Stimulated activated CD4-positive, alpha-beta T cell treated with anti-CD3 and anti-CD28 coated beads, Interleukin-15, amount 100 ng/mL, for 48 hours (primary cell): ENCODE measurements at places on chromosomes 6 and 20.

- DNase-seq = no peak
Observed at GRCh38 chr20:37457921-37458320, 63.1 kb upstream of the NNAT start.

DNA sequence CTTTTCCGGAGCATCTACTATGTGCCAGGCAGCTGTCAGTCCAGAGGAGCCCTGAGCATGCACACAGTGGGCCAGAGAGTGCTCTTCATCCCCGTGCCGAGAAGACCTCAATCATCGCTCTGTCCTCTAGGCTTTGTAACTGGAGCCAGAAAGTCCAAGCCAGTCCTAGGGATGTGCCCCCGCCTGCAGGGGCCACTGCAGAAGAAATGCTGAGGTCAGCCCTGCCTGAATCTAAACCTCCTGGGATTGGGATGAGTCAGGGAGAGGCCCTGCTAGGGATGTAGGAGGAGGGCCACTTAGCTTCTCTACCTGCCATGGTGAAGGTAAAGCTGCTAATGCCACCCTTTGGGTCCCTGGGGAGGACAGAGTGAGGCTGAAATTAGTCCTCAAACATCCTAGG is 146.8 kb downstream of the CDC5L start:
- DNase-seq = no peak

DNA sequence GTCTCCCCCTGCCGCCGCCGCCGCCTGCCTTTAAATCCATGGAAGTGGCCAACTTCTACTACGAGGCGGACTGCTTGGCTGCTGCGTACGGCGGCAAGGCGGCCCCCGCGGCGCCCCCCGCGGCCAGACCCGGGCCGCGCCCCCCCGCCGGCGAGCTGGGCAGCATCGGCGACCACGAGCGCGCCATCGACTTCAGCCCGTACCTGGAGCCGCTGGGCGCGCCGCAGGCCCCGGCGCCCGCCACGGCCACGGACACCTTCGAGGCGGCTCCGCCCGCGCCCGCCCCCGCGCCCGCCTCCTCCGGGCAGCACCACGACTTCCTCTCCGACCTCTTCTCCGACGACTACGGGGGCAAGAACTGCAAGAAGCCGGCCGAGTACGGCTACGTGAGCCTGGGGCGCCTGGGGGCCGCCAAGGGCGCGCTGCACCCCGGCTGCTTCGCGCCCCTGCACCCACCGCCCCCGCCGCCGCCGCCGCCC is 474 bp downstream of the CEBPB start:
- peak; percentile 30 for DNase-seq

DNA sequence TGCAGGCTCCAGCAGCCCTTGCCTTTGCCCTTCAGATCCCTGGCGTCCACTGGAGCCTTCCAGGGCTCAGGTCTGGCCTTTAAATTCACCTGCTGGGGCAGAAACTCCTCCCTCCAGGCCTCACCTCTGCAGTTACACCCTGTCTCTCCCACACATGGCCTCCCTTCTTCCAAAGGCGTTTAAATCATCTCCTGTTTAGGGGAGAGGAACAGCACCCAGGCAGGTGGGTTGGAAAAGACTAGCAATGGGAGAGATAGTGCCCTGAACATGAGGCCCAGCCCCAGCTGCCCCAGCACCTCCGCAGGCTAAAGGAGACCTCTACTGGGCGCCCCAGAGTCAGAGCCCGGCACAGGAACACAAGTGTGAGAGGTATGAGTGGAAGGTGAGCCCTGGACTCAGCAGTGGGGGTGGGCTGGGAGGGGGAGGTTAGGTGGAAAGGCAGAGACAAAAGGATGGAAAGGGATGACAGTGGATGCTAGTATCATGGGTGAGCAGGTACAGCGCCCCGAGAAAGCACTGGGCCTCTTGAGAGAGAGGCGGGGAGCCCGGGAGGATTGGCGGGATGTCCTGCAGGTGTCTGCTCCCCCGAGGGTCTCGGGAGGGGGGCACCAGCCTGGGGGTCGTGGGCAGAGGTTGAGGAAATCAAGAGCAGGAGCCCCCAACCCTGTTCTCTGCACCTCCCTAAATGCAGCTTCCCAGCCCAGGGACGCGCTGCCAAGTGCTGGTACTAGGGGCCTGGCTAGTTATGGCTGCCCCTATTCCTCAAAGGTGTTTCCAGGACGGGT is at the start of gene CST9:
CST9 (minus strand) TSS at position 51 of the 785 bp plus-strand sequence. CDS start 53 bp downstream, outside the sequence.
- no peak for DNase-seq

- DNase-seq = no peak
Observed at GRCh38 chr6:139020689-139021088, 7.9 kb upstream of the ABRACL start.
